ENCODE measurements at places on chromosomes 16 and 17.

DNA sequence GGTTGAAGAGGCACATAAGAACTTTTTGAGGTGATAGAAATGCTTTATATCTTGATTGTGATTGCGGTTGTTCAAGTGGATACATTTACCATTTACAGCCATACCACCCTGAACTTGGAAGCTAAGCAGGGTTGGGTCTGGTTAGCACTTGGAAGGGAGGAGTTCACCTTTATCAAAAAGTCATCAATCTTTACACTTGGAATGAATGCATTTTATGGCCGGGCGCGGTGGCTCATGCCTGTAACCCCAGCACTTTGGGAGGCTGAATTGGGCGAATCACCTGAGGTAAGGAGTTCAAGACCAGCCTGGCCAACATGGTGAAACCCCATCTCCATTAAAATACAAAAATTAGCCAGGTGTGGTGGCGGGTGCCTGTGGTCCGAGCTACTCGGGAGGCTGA lies 9.5 kb upstream of the GJD3 start:
- no peak for DNase-seq

- DNase-seq = peak; percentile 58
Measured at GRCh38 chr16:11310997-11311561, 29.9 kb upstream of the PRM1 start.

GRCh38 chr16:84758627-84759026 lies 58.8 kb downstream of the USP10 start:
- DNase-seq = no peak

GRCh38 chr17:29615048-29615385 lies 7.7 kb downstream of the CORO6 start:
- DNase-seq = peak; percentile 40

GRCh38 chr17:1907909-1908698 lies 78.3 kb downstream of the RPA1 start:
- DNase-seq = peak; percentile 65

DNA sequence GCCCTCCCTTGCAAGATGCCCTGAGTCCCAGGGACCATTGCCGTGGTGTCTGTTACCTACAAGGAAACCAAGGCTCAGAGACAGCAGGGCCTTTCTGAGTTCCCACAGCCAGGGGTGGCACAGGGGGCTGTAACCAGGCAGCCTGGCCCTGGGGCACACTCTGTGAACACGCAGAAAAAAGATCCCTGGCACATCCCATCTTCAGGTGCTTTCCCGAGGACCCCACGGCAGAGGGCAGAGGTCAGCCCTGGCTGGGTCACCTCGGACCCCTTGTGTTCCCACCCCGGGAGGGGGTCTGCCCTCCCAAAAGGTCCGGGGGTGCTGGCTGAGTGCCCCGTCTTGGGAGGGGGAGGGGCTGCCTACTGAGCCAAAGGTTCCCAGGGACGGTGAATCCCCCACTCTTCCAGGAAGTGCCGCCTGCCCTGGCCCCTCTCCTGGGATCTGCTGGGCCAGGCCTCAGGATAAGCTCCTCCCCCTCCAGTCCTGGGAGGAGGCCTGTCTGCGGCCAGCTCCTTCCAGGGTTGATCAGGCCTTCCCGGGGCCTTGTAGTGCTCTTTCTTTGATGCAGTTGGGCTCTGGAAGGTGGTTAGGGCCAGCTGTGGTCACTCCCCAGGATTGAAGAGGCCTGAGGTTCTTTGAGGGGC lies 8.1 kb downstream of the GLIS2 start:
- DNase-seq = peak; percentile 55

GRCh38 chr16:2027024-2028010 lies 615 bp downstream of the NHERF2 start:
- peak; percentile 42 for DNase-seq

- DNase-seq = no peak
Measured at GRCh38 chr17:65346166-65346565, 209.0 kb downstream of the RGS9 start.

DNA sequence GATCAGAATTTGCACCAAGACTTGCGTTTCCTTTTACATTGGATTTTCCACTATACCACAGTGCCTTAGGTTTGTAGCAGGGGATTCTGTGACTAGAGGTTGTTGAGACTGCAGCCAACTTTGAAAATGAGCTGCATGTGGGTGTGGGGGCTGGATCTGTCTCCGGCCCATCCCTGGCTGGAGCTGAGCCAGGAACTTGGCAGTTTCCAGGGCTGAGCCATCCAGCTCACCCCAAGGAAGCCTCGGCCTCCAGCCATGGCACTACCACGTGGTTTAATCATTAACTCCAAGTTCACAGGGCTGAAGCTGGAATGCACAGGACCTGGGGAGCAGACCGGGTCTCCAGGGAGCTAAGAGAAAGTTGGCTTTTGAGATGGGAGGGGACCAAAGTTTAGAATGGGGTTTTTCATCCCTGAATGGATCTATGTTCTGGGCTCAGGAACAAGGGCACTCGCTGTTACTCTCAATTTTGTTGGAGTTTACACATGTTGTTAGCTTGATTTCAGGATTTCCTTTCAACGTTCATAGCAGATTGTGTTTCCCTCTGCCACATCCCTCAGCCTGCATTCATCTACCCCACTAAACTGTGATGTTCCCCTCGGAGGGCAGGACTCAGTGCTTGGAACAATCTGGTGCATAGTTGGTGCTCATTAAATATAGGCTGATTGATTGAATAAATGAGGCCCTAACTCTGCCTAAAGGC lies 42.3 kb upstream of the HNF1B start:
- no peak for DNase-seq

DNA sequence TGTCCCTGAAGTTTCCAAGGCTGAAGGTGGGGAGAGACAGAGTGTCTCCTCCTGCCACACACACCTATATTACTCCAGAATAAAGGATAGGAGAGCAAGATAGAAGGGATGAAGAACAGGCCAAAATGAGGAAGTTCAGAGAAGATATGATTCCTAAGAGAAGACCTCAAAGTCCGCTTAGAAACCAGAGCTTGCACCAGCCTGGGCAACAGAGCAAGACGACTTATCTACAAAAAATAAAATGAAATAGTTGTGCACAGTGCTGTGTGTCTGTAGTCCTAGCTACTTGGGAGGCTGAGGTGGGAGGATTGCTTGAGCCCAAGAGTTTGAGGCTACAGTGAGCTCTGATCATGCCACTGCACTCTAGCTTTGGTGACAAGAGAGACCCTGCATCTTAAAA lies 128.2 kb downstream of the HS3ST3B1 start:
- no peak for DNase-seq

- DNase-seq = no peak
Measured at GRCh38 chr17:10815319-10815718, 11.4 kb upstream of the TMEM238L start.

DNA sequence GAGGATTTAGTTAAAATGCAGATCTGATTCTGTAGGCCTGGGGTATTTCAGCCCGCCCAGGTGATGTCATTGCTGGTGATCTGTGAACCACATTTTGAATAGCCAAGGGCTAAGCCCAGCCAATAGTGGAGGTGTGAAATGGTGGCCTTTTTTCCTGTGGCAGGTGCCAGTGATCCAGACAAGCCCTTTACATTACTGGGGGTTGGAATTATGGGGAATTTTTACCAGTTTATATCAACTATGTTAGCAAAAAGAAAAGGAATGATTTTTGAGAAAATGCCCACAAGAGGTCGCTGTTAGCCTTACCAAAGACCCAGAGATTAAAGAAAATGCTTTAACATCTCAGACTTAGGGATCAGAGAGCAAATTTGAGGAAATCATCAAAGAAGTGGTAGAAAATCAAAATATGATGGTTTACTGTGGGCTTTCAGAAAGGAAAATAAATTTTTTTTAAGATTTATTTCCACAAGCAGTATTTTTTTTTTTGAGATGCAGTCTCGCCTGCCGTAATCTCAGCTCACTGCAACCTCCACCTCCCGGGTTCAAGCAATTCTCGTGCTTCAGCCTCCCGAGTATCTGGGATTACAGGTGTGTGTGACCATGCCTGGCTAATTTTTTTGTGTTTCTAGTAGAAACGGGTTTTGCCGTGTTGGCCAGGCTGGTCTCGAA lies 3.9 kb downstream of the VPS35L start:
- peak; percentile 67 for DNase-seq

DNA sequence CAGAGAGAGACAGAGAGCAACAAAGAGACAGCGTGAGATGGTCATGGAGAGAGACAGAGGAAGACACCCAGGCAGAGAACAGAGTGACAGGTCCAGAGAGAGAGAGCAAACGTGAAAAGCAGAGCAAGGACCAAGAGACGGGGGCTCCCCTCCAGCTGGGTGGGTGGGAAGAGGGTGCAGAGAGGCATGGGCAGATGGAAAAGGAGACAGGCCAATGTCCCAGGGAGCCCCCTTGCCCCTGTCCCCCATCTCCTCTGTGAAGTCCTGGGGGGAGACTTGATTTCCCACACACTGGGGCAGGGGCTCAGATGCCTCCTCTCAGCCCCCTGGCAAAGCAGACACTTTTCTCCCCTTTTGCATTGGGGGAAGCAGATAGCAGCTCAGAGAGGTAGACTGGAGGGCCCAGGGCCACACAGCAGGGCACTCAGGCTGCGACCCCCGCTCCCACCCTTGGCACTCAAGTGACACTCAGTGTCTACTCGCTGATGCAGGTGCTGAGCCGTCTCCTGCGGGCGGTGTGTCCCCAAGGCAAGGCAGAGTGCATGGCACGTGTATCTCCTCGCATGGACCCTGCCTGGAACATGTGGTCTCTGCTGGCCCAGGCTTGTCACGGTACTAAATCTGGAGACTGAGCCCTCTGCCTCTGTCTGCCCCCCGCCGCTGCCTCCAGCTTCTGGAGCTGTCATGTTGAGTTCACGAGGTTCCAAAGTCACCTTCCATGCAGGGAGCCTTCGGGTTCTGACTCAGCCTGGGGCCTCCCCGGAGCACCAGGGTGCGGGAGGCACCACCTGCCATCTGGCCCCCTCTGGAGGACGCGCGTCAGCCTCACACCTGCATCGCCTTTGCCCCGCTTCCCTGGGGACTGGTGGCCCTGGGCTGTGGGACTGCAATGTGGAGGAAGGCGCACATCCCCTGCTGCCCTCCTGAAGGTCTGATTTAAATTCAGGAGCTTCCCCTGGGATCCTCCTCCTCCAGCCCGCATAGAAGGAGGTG lies 215.9 kb upstream of the GSE1 start:
- DNase-seq = no peak

- peak; percentile 89 for DNase-seq
Measured at GRCh38 chr16:28553776-28554633, at the start of gene SGF29. SGF29 (plus strand) TSS chr16:28553920; CDS start chr16:28581070, 27,150 bp downstream.

- DNase-seq = peak; percentile 67
Measured at GRCh38 chr17:59859444-59860025, 33.2 kb downstream of the TUBD1 start.

DNA sequence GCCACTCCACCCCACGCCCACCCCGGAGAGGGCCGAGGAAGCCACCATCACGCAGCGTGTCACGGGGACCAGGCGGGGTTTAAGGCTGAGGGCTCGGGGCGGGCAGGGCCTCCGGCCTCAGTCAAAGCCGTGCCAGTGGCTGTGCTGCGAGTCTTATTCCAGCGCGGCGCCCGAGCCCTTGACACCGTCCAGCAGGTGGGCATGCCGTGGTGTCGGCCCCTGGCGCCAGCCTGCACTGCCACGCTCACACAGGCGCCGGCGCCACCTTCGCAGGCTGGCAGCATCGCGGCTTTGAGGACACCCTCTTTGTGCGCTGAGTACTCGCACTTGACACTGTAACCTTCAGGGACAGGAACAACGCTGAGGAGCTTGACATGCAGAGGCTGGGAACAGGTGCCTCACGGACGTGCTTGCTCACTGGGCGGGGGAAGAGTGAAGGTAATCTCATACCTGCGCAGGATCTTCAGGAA lies 34.0 kb upstream of the ZNF629 start:
- DNase-seq = no peak

- DNase-seq = no peak
Measured at GRCh38 chr16:78879011-78879410, 721.5 kb downstream of the MAF start.

GRCh38 chr16:17350207-17350606 lies 120.6 kb downstream of the XYLT1 start:
- DNase-seq = no peak

GRCh38 chr17:43832168-43832975 lies 574 bp downstream of the MPP3 start:
- DNase-seq = peak; percentile 78

GRCh38 chr17:77756846-77757560 lies 201.5 kb upstream of the TNRC6C start:
- DNase-seq = no peak

DNA sequence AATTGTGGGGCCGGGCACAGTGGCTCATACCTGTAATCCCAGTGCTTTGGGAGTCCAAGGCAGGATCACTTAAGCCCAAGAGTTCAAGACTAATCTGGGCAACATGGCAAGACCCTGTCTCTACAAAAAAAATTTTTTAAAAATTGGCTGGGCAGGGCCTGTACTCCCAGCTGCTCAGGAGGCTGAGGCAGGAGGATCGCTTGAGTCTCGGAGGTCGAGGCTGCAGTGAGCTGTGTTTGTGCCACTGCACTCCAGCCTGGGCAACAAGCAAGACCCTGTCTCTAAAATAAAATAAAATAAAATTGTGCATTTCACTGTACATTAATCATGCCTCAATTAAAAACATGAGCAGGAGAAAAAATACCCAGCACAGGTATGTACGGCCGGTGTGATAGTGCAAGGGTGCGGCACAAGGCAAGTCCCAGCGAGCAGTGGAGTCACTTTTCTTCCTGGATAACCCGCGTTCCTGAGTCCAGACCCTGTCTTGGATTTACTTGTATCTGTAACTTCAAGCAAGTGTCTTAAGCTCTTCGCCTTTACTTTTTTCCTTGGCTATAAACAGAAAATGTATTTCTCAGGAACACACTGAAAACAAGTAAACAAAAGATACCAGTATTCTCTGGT lies 11.4 kb downstream of the ZDHHC7 start:
- DNase-seq = no peak

GRCh38 chr17:80598813-80599545 lies 54.3 kb downstream of the RPTOR start:
- no peak for DNase-seq

GRCh38 chr17:48048384-48049126 lies 396 bp downstream of the NFE2L1 start:
- peak; percentile 89 for DNase-seq

GRCh38 chr17:49515196-49515770 lies 20.2 kb downstream of the NGFR start:
- DNase-seq = peak; percentile 95

GRCh38 chr17:80180192-80180591 lies 10.4 kb downstream of the CARD14 start:
- DNase-seq = no peak

DNA sequence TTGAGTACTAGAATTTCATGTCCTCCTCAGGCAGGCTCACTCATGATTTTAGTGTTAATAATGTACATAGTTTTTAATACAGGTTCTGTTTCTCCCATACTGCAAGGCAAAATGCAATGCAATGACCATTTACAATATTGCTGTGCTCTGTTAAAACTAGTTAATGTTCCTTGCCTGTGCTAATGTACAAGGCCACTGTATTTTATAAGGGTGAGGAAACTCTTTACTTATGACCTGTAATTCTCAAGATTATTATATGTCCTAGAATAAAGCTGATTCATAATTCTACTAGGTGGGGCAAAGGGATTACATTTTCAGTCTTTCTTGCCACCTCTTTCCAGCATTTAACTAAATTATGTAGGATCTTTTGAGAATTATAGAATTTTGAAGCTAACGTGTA lies 19.4 kb downstream of the TMIGD1 start:
- no peak for DNase-seq

All from iris pigment epithelial cell (primary cell).